AG09319 (cell line): ENCODE measurements at places on chromosomes 3 and 15.
A peak's percentile ranks its signal among the peaks of the same experiment; 100 is the strongest.

- no peak for DNase-seq
Observed at GRCh38 chr3:51684971-51685751, 14.1 kb downstream of the TEX264 start.

DNA sequence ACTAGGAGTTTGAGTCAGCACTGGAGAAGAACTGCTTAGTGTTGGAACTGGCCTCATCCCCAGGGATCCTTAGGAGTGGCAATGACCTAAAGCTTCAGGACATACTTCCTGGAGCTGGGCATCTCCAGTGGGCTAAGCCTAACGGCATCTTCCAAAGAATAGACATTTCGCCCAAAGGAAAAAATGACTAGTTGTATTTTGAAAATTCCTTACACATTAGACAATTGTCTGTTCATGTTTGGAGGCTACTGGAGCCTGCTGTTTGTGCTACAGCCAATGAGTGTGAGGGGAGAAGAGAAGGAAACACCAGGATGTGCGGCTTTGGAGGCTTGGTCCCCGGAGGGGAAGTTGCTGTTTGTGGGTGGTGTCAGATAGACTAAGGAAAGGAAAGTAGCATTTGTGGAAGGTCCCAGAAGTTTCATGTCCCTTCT, 77.6 kb downstream of the POLR2M start:
- DNase-seq, result peak; percentile 31

- DNase-seq, result peak; percentile 44
Observed at GRCh38 chr3:146503461-146504202, 34.3 kb upstream of the PLSCR2 start.

DNA sequence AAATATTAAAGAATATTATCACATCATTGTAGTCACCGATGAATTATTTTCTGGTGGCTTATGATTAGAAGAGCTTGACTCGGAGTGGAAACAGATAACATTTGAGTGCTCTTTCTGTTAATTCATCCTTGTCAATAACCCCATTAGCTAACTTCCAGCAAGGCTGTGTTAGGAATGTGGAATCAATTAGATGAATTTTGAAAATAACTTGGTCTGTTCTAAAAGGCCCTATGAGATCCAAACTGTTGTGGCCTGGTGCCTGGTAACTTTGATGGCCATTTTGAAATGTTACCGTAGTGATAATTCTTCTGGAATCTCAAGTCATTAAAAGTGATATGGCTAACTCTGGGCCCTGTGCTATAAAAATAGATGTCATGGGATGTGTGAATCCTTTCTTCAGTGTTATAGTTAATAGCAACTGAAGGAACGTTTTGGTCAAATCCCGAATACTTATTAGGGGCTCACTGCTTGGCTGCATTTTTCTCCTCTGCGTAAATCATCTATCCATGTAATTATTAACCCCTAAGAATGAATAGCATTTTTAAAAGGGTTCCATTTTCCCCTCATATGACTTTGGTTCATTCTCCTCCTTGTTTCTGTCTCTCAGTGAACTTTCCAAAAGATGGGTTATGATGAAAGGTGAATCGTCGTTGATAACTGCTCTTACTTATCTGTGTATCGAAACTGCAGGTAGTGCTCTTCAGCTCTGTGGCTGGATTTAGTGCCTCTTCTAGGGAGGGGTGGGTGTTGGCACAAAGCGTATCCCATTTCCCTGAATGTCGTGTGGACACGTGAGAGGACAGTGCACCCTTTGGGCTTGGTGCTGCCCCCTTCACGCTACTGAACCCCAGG, 82.7 kb downstream of the IGF1R start:
- no peak for DNase-seq

DNA sequence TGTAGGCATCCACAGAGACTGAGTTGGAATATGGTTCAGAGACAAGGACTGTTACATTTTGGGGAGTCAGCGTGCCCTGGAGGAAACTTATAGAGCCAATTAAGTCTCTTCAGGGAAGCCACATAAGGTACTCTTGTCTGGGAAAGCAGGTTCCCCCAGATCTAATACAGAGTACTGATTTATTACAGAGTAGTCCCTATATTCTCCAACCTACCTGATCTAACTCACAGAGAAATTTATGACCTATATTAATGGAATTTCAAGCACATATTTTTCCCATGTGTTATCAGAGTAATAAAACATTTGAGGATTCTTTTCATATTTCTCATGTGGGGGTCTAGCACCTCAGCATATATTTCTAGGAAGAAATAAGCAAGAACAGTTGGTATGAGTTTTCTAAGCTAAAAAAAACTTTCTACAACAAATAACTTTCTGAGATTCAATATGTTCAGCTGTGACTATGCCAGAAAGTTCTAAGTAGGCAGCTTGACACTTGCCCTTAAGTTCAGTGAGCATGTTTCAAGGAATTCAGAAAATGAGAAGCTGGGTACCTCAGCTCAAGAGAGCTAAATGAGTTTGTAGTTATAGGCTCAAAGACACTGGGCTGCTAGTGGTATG, 75.3 kb upstream of the COL8A1 start:
- DNase-seq, result no peak

- DNase-seq, result no peak
Observed at GRCh38 chr3:187165144-187165543, 25.8 kb upstream of the RPL39L start.

DNA sequence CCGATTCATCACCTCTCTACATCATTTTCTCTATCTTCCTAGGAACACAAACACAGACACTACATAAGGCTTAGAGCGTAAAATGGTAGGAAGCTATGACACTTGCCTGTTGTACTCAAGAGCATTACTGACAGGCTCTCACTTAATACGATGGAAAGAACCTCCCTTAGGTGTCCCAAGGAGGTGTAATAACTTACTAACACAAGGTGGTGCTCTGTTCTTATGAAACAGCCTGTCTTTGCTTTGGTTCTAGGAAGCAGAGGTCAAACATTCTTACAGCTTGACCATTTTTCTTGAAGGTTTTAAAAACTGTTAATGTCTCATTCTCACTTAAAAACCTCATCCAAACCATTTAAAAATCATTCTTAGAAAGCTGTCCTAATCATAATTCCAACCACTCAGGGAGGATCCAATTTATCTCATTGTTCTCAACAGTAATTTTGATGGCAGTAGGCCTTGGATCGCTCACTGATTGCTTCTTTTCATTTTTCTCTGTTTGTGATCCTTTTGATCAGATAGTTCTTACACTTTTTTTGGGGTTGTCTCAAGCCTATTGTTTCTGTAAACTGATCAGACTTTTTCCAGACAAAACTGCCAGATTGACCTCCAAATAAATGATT, 317.8 kb upstream of the AGTR1 start:
- DNase-seq, result peak; percentile 18

GRCh38 chr3:11624161-11624560, 19.6 kb downstream of the VGLL4 start:
- DNase-seq, result no peak

GRCh38 chr3:138862924-138863775, 28.4 kb upstream of the PIK3CB start:
- peak; percentile 16 for DNase-seq

DNA sequence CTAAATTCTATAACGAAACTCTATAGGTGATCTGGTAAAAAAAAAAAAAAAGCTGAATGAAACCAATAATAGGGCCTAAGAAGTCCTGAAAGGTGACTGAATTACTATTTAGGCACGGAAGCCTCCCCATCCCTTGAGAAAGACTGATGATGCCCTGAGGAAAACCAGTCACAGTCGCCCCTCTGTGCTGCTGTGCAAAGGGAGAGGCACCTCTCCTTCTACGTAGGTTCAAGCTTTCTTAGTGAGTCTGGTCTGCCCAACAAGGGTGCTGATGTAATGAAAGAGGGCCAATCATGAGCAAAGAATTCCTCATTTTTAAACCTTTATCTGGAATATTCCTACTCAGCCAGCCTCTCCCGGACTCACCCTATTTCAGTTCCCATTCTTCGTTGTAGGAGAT, 11.9 kb downstream of the NPHP3 start:
- no peak for DNase-seq

DNA sequence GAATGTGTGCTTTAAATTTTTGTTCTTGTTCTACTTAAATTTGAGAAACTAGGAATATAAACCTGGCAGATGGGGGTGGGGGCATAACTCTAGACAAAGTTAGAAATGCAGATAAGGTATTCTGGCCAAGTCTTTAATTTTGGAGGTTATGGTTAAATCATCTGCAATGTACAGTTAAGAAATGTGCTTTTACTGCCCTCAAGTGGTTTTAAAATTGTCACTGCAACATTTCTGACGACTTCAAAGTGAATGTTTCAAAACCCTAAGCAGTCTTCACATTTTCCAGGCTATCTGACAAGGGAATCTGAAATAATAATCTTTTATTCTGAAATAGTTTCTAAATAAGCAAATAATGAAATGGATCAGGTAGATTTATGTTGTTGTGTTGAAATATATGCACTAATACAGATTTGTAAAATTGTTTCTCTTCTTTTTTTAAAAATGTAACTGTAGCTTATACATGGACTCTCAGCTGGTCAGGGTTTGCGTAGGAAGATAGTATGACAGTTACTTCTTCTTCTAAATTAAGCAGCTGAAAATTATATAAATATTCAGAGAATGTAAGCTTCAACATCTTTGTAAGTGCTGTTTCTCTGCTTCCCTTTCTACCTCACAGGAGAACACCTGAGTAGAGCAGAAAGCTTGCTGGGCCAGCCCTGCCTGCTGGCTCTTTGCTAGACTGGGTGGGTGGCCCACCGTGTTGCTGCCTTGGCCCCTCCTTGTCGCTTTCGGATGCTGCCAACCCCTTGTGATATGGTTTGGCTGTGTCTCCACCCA, 45.0 kb downstream of the SUCNR1 start:
- peak; percentile 48 for DNase-seq

- DNase-seq, result no peak
Observed at GRCh38 chr3:118636841-118637240, 397.8 kb downstream of the IGSF11 start.

DNA sequence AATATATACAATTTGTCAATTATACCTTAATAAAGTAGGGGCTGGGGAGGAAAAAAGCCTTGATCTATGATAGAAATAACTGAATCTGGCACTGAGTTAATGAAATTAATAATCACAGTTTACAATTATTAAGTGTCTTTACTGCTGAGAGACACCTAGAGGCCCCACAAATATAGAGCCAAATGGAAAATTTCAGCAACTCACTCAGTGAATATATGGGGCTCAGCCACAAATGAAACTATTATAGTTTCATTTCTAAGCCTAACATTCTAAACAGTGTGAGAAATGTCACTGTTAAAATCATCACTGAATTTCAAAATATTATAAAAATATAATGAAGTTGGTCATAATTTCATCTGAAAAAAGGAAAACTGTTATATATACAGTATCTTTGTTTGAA, 40.3 kb downstream of the GNB4 start:
- DNase-seq, result no peak

- no peak for DNase-seq
Observed at GRCh38 chr3:150184426-150185071, 213.9 kb upstream of the PFN2 start.

DNA sequence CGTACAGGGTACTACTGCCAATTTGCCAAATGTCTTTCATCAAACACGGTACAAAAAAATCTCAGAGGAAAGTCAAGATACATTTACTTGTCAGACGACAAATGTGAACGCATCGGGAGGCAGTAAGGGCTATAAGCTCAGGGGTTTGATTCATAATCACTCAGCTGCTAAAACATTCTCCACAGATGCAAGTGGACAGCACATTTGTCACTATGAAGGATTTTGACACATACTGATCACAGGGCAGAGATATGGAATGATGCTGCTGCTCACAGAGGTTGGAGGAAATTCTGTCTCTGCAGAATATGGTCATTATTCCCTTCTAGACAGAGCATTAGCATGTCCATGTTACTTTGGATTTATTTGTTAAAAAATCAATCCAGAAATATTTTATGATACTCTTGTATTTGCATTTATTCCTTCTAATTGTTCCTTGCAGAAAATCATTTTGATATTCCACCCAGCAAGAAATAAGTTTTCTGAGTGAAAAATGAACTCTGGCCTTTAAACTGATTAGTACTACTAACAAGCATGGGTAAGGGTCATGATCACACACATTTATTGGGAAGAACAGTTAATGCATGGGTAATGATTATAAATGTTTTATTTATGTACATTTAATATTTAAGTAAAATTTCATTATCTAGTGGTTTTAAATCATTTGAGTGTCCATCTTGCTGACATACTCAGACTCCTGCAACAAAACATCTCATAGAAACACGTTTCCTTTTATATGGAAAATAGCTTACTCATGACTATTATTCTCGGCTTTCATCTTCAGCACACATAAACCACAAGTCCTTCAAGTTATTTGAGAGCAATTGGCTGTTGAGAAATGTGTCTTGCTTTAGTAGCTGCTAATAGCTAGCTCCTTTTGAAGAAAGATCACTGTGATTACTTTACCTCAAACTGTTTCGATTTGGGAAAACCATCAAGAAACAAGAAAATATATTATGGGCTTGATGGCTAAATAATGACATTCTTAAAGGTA, 559.3 kb downstream of the MECOM start:
- no peak for DNase-seq

GRCh38 chr15:41855261-41855961, 16.8 kb downstream of the PLA2G4B start:
- DNase-seq, result no peak

DNA sequence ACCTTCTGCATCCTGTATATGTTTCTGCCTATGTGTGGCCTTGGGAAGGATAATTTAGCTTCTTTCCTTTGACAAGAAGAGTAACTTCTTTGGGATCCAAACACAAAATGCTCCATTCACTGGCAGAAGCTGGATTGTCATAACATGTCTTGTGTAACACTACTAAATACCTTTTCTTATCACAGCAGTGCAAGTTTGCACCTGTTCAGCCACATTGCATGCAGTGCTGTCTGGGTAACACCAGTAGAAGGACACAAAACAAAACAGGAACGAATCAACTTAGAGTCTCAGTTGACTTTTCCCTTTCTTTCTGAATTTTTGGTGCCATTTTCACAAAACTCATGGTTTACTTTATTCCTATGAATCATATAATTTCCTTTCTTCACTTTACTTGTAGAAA, 43.6 kb upstream of the TNIK start:
- no peak for DNase-seq

GRCh38 chr3:59862686-59863085, 812.9 kb upstream of the CFAP20DC start:
- no peak for DNase-seq

GRCh38 chr15:40306908-40307307, 827 bp downstream of the PLCB2 start:
- no peak for DNase-seq

- no peak for DNase-seq
Observed at GRCh38 chr3:69012800-69013252, 658 bp downstream of the EOGT start.

DNA sequence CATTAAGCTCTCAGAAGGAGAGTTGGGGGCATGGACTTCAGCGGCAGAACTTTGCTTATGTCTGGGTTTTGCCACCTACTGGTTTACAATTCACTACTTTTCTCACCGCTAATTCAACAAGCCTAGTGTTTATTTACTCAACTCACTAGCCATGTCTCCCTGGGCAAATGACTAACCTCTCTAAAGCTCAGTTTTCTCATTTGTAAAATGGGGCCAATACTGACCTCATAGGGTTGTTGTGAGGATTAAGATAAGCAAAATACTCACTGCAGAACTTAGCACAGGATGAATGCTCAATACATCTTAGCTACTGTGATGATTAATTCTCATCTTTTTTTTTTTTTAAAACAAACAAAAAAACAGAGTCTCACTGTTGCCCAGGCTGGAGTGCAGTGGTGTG, 106.3 kb downstream of the CADPS start:
- no peak for DNase-seq

- DNase-seq, result no peak
Observed at GRCh38 chr3:33054100-33055092, 42.5 kb downstream of the GLB1 start.
